ENCODE measurements at places on chromosomes 13 and 19.
A peak's percentile ranks its signal among the peaks of the same experiment; 100 is the strongest.

DNA sequence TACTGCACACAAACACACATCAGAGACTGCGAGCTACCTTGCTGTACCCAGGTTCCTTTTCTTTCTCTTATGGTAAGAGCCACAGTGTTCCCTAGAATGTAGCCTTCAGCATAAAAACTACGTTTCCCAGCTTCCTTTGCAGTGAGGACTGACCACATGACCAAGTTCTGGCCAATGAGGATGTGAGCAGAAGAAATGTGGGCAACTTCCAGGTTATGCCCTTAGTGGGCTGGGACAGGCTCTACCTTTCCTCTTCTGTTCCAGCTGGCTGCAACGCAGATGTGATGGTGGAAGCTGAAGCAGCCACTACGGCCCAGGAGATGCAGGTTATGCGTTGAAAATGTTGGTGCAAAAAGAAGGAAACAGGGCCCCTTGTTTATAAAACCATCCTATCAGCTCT is 27.5 kb downstream of the VRK3 start:
- DNase-seq, result peak; percentile 59

DNA sequence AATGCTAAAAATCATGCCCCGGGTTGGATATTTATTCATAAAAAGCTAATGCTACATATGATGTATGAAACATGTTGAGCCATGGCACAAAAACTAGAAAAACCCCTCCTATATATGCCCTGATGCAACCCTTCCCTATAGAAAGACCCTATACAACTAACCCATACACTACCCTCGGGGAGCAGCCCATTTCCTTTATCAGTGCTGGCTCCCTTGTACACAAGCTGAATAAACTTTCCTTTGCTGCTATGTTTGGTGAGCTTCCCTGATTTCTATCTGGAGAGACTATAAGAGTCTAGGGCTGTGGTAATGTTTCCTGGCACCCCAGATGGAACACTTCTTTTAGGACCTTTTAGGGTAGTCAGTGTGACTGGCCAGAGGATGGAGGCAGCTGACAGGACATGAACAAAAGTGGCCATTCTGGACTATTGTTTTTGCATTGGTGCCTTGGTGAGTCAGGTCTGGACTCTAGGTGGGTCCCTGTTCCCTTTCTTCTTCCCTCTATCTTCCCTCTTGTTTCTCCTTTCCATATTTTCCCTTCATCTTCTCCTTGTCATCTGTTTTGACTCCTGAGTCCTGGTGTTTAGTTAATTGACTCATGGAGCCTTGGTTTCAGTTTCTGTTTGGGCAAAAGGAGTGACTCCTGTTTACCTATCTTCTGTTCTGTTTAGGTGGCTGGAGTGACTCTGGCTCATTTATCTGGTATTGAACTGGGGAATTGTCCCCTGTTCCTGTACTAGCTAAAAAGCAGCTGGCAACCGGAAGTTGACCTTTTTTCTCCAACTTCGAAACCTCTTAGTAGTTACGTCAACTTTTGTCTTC is 1321.8 kb upstream of the PCDH9 start:
- no peak for DNase-seq

GRCh38 chr13:41311406-41312175 is 524 bp downstream of the NAA16 start:
- DNase-seq, result peak; percentile 53

DNA sequence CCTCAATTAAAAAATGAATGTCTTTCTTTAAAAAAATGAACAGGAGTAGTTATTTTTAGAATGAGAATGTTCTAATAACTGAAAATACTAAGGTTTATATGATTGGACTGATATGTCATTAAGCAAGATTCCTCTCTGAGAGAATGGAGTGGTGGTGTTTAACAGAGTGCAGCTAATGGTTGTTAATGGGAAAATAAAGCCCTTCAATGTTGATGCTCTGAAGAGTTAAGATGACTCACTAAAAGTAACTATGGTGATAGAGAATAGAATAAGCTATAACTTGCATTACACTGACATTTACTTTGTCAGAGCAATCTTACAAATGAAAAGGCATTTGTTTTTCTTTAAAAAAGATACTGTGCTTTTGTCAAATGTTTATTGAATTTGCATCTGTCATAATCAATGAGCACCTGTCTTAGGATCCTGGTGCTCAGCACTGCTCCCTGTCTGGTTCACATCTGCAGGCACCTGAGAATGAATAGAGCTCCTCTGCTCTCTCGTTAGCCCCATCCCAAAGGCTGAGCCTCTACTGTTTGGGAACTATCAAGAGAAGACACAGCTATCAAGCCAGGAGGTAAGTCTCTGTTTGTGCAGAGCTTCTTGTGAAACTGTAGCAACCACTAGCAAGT is 15.1 kb downstream of the PABPC3 start:
- no peak for DNase-seq

DNA sequence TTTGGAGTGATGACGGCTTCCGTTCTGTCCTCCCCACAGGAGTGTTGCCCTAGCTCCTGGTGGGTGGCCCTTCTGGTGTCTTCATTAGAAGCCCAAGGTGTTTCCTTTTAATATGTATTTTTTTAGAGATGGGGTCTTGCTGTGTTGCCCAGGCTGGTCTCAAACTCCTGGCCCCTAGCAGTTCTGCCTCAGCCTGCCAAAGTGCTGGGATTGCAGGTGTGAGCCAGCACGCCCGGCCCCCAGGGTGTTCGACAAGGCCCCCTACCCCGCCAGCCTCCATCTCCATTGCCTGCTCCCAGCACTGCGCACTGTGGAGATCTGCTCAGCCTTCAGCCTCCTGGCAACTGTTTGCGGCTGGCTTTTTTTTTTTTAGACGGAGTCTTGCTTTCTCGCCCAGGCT is 31.2 kb downstream of the BTBD2 start:
- DNase-seq, result no peak
